ENCODE measurements at places on chromosomes 6 and 20.

- no peak for DNase-seq
These were observed 272.0 kb downstream of the PACRG start for GRCh38 chr6:162999575-163000285.

DNA sequence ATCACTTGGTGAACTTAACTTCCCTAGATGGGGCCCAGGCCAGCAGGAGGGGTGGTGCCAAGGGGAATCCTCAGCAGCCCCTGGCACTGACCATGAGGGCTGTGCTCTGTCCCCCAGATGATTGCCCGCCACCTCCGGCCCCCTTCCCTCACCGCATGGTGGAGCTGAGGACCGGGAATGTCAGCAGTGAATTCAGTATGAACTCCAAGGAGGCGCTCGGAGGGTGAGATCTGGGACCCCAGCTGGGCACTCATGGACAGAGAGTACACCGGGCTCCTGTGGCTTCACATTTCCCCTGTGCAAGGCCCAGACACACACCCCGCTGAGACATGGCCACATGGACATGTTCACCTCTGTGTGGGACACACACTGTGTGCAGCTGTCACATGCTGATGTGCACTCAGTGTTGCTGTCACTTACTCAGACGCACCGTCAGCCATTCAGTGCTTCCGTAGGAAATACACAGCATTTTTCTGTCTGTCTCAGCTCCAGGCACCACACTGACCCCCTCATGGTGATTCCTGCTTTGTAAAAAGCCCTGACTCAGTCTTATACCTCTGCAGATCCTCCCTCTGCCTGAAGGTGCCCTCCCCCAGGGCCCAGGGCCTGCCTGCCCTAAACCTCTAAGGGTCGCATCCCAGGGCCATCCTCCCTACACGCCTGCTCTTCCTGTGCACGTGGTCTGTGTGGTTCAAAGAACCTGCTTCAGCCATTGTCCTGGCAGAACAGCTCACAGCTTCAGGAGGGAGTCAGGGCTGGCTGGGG lies 4.4 kb downstream of the MYLK2 start:
- DNase-seq = no peak

DNA sequence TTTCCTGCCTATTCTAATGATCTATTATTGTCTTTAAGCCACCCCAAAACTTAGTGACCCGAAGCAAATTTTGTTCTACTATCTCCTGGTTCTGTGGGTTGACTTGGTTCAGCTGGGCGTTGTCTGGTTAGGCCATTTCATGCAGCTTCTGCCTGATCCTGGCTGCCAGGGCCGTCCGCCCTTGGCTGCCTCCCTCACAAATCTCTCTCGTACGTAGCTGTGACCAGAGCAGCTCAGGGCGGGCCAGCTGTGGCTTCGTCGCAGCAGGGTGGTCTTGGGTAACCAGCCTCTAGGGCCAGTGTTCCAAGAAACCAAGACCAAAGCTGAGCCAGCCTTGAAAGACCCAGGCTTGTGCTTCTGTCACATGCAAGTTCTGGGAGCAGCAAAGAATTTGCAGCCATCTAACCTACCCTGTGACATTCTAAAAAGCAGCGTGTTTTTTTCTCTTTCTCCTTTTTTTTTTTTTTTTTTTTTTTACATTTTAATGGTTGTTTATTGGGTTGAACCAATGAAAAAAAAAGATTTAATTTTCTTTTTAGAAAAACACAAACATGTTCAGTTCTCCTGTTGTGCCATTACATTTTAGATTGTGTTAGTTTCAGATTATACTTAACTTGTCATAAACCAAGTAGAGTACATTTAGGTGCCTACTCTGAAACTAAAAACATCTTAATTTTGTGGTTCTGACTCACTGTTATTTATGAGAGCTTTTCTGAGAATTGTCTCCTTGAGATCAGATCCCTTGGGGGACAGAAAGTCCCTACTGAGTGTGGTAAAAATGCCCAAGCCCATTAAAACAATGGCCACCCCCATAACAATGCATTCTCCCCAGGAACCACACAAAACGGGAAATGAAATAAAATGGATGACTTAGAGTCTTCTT lies 83.9 kb downstream of the ZDHHC14 start:
- DNase-seq = no peak

GRCh38 chr6:28525496-28526039 lies at the start of gene GPX5:
Gene GPX5 (plus strand): TSS chr6:28525881. CDS start chr6:28526014, 133 bp downstream.
- DNase-seq = no peak

DNA sequence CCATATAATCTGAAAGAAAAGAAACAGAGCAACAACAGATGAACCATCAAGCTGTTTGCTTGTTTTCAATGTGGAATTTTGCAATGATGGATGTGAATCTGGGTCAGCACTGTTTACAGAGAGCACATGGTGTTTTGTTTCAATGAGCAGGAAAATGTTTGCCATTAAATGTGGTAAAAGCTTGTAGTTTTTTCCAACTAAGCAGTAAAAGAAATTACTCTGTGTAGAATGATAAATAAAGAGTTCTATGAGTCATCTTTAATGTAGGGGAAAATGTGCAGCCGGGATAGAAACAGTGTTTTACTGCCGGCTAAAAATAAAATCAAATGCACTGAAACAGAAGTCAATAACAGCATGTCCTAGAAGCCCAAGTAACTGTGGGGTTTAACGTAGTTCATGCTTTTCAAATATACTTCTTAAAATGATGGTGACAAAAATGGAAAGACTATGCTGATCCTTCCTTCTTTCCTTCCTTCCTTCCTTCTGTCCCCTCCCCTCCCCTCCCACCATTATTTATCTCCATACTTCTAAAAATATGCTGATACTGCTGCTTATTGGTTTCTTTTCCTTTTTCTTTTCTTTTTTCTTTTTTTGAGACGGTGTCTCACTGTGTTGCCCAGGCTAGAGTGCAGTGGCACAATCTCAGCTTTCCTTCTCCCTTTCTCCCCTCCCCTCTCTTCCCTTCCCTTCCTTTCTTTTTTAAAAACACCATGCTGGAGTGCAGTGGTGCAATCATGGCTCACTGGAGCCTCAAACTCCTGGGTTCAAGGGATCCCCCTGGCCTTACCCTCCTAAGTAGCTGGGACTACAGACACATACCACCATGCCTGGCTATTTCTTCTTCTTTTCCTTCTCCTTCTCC lies 6.3 kb upstream of the NAA20 start:
- DNase-seq = no peak

DNA sequence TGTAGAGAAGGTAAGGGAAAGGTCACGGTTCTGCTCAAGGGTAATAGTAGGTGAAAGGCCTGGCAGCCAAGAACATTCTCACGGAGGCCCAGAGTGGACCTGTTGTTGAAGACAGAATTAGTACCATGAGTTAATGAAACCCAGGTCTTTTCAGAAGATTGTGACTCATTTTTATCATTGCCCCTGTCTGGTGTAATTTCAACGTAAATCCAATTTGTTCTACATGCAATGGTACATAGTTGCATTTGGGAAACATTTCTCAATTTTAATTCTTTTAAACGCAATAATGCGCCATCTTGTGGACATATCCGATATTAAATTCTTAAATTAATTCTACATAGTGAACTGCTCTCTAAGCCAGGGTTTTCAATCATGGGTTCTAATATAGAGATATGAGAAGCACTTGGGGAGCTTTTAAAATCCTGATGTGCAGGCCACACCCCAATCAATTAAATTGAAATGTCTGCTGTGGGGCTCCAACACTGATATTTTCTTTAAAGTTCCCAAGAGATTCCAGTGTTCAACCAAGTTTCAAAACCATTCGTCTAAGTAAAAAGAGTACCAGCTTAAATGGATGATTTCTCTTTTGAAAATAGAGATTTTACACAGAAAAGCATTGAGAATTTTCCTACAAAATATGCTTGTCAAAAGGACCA lies 257.4 kb downstream of the PLCB1 start:
- DNase-seq = no peak

DNA sequence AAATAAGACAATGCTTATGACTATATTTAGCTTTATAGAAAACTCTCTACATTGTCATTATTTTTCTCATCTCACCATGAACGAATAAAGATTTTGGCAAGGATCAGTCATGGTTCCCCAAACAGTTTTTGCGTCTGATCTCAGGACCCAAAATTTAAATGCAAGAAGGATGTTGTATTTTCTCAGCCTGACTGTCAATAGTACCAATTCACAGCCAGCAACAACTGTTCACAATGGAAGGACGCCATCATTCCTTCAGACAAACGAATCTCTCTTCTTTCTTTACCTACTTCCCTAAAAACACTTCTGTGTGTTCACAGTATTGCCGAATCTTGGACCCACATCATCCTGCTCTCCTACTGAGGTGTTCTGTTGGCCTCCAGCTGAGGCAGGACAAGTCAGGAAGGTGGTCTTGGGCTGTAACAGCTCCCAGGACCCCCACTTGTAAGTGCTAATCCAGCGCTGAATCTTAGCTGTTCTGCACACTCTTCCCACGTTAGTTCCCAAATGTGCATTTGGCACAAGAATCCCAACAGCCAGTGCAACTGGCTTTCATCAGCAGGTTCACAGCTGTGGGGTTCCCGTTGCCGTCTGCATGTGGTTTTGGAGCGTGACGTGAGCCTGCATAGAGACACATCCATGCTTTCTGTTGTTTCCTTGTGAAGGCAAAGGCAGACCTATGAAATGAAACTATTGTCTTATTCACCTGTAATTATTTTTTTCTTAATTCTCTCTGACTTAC lies 600.0 kb downstream of the QKI start:
- DNase-seq = no peak

- no peak for DNase-seq
These were observed 52.7 kb upstream of the PRL start for GRCh38 chr6:22349528-22349927.

DNA sequence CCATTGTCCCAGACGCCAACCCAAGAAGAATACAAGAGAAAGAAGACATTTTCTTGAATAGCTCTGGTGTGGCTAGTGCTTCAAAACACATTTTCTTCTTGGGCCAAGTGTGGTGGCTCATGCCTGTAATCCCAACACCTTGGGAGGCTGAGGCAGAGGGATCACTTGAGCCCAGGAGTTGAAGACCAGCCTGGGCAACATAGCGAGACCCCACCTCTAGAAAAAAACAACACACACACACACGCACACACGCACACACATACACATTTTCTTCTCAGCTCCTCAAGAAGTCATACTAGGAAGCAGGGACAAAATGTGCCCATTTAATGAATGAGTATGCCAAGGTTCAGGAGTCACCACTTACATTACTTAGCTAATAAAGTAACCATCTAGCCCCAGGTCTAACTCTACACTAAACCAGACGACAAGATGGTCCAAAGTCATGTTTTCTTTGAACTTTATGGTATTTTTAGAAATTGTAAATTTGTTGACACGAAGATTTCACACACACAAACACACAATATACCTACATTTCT lies 68.8 kb downstream of the ZMYND8 start:
- DNase-seq = no peak

DNA sequence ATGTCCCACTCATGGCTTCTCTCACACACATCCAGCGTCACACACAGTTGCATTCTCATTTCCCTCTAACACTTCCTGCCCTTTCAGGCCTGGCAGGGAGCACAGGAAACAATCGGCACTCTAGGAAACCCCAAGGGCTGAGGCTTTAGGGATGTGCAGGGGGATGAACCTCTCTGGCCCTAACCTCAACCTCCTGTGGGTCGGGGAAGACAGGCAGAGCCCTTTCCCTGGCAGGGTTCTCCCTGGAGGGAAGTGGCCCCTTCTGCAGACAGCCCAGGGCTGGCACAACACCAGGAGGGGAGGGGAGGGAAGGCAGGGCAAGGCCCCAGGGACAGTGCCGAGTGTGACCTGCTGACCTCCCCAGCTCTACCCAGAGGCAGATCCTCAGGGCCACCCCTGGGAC lies 2.7 kb downstream of the TEAD3 start:
- DNase-seq = no peak

- DNase-seq = no peak
These were observed 132.2 kb upstream of the RREB1 start for GRCh38 chr6:6975459-6976111.

DNA sequence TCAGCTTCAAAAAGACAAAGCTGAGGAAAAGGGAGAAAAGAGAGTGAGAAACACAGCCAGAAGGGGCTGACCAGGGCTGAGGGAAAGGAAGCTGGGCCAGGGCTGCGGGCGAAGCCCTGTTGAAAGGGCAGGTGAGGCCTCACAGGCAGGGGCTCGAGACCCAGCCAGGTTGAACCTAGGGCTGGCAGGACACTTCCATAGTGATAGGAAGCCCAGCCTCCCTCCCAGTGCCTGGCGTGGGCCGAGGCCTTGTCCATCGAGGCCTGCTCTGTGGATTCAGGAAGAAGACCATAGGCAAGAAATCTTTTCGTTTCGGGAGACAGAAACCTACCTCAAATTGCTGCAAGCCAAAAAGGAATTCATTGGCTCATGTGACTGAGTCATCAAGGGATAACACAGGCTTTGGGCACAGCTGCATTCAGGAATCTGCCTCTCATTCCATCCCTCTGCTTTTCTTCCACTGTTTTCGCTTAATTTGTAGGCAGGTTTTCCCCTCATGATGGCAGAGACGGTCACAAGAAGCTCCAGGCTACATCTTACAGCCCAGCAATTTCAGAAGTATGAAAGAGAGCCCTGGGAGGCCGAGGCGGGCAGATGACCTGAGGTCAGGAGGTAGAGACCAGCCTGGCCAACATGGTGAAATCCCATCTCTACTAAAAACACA lies 311.1 kb upstream of the SULF2 start:
- no peak for DNase-seq

DNA sequence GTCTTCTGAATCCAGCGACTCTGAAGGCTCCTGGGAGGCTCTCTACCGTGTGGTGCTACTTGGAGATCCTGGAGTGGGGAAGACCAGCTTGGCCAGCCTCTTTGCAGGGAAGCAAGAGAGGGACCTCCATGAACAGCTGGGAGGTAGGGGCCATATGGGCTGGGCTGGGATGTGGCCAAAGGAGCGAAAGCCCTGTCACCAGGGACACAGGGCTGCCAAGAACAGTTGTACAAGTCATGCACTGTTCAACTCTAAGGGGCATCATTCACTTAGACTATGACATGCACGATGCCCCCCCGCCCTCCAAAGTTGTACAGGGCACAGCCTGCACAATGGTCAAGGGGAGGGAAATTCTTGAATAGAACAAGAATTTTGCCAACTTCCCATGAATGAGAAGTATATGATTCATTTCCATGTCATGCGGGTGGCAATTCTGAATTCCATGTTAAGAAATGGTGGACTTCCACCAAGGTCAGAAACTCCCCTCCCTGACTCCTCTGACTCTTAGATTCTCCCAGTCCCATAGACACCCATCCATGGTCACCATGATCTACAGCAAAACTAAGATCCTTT lies 1.6 kb downstream of the REM1 start:
- no peak for DNase-seq

- DNase-seq = no peak
These were observed 35.7 kb downstream of the KCNB1 start for GRCh38 chr20:49446808-49447207.

- DNase-seq = no peak
These were observed 156.3 kb downstream of the ARID1B start for GRCh38 chr6:156933201-156934068.

- no peak for DNase-seq
These were observed 36.8 kb downstream of the PMEPA1 start for GRCh38 chr20:57672953-57673575.
